ENCODE measurements at places on chromosomes 3 and 15.

- DNase-seq, result no peak
Measured at GRCh38 chr3:109050591-109051167, 67.3 kb downstream of the MORC1 start.

DNA sequence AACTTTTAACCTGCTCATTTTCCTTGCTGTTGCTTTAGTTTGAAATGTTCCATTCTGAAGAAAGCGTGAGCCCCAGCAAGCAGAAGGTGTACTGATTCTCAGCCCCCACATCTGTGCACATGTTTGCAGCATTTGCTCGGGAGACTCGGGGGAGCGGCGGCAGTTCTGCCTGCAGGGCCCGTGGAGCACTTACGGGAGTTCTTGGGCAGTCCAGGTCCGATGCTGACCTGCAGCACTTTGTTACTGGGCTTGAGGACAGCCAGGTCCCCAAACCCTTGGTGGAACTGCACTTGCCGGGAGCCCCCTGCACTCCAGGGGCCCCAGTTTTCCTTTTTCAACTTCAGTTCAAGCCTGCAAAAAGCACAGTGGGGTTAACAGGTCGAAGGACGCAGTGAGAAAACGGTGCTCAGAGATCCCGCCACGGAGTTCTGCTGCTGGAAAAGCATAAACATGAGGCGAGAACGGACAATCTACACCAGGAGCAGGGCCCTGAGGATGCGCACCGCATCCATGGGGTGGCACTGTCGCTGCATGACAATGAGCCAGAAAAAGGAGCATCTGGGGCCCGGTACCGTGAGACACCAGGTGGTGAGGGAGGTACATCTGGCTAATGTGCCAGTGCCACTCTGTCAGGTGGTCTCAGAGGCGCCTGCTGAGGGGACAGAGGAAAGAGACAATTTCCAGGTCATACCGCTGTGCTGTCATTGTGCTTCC lies 45.6 kb upstream of the LDHAL6B start:
- DNase-seq, result no peak

DNA sequence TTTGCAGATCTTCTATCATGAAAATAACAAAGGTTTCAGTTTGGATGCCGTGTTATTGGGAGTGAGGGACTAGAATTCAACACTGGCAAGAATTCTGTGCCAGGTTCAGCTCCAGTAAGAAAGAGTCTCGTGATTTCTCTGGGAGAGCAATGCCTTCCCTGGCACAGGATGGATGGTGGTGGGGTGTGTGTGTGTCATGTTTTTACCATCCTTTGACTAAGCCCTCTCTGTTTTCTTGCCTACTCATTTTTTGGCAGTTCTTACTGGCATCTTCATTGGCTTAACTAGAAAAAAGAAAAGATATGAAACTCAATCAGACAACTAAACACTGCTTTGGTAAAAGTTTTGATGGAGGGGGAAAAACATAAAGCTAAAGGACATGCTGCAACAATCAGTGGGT lies 86.6 kb downstream of the FMN1 start:
- no peak for DNase-seq

DNA sequence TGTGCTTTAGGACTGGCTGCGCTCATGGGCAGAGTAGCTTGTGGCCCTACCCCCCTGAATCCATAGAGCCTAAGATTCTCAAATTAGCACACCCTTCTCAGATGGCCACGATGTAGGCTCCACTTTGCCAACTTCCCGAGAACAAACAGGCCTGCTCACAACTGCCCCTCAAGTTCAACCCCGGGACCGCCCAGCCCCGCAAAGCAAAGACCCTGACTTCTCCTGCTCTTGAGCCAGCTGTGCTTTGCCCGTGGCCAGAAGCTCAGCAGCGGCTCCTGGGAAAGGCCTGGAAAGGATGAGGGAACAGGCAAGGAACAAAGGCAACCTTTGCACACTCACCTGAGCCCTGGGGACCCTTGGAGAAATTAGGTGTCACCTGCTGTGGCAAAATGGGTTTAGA lies 32.0 kb downstream of the CYP11A1 start:
- DNase-seq, result no peak

- no peak for DNase-seq
Measured at GRCh38 chr15:41876007-41876406, 17.8 kb downstream of the SPTBN5 start.

GRCh38 chr3:122012821-122013220 lies 9.2 kb downstream of the ILDR1 start:
- no peak for DNase-seq

Measured in SJSA1 (cell line).